Left lung (tissue), 14 donors: ENCODE measurements at places on chromosomes 11 and 22.

- DNase-seq = no peak
These were observed 27.3 kb upstream of the PICK1 start for GRCh38 chr22:38029901-38030300.

- DNase-seq = no peak
These were observed 460.9 kb upstream of the KIRREL3 start for GRCh38 chr11:127461241-127462064.

GRCh38 chr22:17334059-17334458, 35.2 kb upstream of the CECR2 start:
- DNase-seq = no peak

DNA sequence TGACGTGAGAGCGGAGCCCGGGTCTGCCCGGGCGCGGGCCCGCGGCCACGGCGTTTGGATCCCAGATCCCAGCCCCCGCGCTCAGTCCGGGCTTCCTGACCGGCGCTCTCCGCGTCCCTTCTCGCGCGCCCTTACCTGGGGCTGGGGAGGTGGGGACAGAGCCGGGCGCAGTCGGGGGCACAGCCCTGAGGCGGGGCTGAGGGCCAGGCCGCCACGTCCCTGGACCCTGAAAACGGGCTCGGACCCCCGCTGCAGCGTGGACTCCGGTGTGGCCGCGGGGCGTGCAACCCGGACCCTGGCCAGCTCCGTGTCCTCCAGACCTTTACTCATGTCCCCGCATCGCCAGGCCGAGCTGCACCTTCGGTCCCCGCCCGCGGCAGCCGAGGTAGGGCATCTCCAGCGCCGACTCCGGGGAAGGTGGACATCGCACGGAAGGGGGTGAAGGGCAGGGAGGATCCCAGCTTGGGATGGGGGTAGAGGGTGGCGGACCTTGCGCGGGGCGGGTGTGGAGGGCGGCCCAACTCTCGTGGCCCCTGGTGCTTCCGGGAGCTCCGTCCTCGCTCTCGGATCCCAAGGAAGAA, 9.9 kb upstream of the AIFM3 start:
- peak; percentile 88 for DNase-seq
